ENCODE measurements at places on chromosomes 6 and 20.

- no peak for DNase-seq
Measured at GRCh38 chr6:70998148-70998547, 41.3 kb upstream of the B3GAT2 start.

DNA sequence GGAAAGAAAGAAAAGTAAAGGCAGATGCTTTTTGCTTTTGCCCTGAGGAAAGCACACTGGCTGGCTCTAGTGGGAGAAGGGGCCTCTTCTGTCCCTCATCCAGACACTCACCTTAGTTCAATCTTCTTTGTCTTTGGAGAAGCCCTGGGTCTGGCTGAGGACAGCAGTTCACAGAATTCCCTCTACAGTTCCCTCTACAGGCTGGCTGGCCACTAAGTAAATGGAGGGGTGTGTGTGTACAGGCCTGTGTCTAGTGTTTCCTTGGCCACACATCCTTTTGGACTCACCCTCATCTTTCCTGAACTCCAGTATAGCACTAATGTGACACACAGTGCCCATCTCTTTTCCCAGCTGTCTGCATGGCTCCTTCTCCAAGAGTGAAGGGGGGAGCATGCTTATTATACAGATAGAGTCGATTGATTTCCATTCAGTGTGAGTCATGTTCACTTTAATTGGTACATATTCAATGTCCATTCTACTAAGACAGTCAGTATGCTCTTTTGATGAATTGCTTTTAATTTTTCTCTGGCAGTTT is 26.0 kb upstream of the CLVS2 start:
- DNase-seq, result no peak

DNA sequence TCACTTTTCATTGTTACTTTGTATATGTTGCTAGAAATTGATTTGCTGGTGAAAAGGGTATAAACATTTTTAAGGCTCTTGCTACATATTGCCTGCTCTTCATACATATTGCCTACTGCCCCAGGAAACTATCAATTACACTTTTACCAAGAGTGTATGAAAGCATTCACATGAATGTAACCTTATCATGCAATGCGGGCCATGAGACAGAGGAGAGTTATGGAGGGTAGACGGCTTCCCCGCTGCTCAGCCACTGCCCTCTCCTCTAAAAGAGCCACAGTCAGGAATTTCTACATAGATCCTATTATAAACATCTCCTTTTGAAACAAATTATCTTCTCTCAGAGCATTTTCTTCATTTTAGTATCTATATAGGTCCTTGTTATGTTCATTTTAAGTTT is 264.4 kb downstream of the ESR1 start:
- DNase-seq, result no peak

DNA sequence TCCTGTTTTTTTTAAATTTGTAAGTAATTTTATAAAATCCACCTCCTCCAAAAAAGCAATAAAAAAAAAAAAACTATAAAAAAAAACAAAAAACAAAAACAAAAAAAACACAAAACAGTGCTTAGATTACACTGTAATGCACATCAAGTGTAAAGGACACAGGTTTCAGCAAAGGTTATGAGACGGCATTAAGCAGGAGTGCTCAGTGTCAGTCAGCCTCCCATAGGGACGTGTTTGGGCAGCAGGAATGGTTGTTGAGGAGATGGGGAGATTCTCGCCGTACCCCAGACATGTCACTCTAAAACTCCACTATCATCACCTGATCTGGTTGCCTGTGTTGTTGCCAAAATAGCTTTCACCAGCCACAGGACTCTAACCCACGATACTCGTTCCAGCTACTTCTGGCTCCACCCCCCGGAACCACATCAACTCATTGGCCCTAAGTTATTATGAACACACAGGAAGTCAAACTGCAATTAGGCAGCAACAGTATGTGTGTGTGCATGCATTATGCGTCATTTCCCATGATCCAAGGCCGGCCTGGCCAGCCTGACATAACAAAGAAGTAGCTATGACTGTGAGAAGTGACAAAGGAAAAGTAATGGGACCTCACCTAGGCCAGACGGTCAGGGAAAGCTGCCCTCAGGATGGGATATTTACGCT is 28.7 kb downstream of the ECT2L start:
- no peak for DNase-seq
